H9 (cell line): ENCODE measurements at places on chromosomes 1 and 21. TPM values are rescaled to one million over a fixed set of nuclear protein-coding genes. Genes with fewer than 3 reads are reported as not detected.

DNA sequence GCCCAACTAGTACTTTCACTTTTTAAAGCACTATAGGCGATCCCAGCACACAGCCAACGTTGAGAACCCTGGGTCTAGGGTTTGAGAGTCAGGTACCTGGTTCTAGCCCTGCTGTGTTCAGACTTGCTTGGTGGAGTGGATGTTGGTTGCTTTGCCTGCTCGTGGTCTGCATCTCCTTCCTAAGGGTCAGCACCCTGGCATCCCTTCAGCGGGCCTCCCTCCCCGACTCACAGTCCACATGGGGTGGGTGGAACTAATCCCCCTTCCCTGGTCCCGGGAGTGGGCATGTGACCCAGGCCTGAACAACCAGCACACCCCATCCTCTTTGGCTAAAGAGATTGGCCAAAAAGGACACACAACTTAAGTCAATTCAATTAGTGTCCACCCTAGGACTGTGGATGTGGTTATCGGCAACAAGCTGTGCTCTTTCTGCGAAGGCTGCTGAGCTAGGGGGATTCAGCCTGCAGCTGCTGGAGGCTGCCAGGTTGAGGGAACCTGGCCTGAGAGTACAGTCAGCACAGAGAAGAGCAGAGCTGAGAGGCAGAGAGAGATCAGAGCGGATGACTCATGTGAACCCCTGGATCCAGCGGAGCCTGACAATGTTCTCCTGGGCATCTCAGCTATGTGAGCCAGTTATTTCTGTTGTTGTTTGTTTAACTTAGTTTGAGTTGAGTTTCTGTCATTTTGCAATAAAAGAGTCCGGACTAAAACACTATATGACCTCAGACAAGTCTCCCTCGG is 138.9 kb downstream of the ACTL8 start:
- DNase-seq: no peak

- no peak for DNase-seq
Observed at GRCh38 chr1:10856176-10856683, 59.8 kb upstream of the CASZ1 start.

DNA sequence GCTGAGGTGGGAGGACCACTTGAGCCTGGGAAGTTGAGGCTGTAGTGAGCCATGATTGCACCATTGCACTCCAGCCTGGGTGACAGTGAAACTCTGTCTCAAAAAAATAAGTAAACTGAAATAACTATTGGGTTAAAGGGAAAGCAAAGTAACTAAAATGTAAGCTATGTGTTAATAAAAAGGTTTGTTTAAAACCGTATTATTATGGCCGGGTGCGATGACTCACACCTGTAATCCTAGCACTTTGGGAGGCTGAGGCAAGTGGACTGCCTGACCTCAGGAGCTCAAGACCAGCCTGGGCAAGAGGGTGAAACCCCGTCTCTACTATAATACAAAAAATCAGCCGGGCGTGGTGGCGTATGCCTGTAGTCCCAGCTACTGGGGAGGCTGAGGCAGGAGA is 27.0 kb downstream of the NVL start:
- no peak for DNase-seq

Gene CRABP2
- 180 and 184 TPM in 2 replicates for total RNA-seq
